ENCODE measurements at places on chromosomes 12 and 14.

- DNase-seq, result no peak
Measured at GRCh38 chr12:109476807-109477184, 304 bp downstream of the KCTD10 start.

DNA sequence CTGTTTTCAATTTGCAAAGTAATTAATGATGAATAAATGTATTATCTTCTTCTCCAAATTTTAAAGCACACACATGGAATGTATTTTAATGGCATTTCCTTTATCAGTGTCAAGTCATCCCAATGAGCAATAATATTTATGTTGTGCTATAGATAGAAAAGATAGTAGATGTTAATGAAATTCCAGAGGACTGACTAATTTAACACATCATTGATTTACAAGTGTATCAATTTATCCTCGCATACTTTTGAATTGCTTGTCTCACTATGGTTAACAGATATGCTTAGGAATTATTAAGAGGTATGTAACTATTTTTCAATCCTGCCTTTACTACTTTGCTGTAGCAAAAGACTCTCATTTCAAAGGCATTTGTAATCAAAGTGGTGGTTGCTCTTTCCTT lies 842.9 kb downstream of the SLC6A15 start:
- no peak for DNase-seq

GRCh38 chr12:46650688-46651087 lies 175.1 kb downstream of the SLC38A4 start:
- no peak for DNase-seq

GRCh38 chr14:68766299-68767247 lies 26.3 kb downstream of the ZFP36L1 start:
- DNase-seq, result no peak

DNA sequence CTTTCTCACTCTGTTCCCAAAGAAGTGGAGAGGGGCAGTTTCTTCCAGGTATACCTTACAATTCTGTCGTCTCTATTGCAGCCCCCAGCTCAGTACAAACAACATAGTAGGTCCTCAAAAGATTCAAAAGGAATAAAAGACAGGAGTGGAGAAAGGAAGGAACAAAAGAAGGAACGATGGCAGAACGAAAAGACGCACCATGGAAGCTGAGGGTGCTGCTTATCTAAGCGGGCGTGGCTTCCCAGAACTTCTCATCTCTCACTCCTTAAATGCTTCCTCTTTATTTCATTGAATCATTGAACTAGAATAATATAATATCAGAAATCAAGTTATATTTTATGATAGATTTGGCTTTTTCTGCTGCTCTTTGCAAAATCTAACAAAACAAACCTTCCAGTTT lies 13.7 kb upstream of the LTA4H start:
- no peak for DNase-seq

- DNase-seq, result peak; percentile 94
Measured at GRCh38 chr14:75542588-75543091, 20.4 kb downstream of the BATF start.

DNA sequence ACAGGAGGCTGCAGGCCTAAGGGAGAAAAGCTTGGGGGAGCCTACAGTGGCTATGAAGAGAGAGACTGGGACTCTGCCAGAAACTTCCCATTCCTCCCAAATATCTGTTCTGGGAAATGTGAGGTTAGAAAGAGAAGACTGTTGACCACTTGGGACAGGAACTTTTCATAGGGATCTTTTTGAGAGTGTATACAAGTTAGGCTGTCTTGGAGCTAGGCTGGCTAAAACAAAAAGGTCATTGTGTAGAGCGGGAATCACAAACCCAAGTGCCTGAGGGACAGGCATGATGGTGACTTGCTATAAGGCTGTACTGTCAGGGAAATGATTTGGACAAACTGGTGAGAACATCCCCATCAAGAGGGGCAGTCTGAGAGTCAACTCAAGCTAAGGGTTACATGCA lies 175.1 kb downstream of the GRIP1 start:
- DNase-seq, result no peak

- DNase-seq, result no peak
Measured at GRCh38 chr14:33569821-33570687, 380.8 kb downstream of the EGLN3 start.

DNA sequence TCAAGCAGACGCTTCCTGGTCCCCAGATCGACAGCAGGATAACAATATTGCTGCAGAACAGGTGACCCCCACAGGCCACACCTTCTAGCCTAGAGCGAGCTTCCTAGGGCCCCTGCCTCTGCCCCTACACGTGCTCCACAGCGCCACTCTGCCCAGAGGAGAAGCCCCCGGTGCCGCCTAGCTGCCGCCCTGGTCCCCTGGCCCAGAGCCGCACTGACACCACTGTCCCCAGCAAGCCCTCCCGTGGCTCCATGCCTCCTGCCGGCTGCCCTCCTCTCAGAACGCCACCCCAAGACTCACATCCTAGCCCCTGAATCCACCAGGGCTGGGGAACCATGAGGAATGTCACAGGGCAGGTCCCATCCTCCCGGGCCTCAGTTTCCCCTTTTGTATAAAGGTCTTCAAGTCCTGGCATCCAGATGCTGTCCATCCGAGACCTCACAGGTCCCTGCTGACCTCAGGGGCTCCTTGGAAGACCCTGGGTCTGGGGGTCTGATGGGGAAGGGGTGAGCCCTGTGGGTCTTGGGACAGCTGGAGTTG lies 31.0 kb downstream of the JAG2 start:
- no peak for DNase-seq

DNA sequence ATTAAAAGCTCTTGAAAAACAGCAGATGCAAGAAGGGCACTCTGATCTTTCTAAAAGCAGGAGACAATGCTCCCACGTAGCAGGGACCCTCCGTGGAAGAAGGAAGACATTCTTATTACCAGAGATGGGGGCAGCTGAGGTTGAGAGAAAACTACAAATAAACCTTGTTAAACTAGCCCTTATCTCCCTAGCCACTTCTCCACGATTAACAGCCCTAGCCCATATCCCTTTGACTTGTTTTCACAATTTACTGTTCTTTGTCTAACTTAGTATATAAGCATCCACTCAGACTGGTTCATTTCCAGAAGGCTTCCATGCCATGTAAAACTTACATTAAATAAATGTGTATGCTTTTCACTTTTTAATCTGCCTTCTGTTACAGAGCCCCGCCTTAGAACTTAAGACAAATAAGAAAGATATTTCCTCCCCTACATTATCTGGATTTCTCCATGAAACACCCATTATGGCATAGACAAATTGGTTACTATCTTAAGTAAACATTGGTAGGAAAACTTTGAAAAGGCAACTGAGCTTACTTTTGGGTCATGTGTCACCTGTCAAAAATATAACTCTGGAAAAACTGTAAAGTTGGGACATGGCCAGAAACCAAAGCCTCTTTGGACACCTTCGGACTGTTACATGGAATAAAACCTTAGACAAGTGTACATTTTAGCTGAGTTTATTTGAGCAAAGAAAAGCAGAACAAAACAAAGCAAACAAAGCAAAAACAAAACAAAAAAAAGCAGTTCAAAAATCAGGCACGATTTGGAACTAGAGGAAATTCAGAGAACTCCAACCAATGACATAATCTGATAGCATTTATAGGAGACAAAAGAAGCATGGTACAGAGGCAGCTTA lies 4.9 kb upstream of the RNASE1 start:
- no peak for DNase-seq

DNA sequence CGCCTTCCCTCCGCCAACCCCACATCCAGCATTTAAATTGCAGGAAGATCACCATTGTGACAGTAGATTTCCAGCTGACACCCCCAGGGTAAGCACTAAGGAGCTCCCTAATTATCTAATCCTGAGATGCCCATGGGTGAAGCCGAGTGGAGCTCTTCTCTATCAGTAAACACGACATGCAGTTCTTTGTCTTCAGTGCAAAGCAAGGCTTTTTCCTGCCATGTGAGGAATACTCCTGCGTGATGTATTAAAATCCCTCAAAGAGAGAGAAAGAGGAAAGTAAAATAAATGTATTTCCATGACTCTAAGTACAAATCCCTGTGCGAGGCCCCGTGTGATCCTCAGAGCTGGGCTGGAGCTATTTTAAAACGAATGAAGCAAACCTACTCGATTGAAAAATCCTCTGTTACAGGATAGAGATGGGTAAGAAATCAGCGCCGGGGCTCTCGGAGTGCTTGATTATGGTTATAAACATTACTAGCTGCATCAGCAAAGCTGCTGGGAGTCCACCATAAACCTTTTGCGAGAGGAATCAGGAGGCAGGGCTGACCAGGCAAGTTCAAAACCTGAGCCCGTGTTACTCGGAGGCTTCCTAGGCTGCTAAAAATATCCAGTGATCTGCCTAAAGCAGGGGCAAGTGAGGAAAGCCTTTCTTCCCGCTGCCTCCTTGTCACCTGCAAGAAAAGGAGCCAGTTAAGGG lies 61.5 kb downstream of the MAP1LC3B2 start:
- no peak for DNase-seq

DNA sequence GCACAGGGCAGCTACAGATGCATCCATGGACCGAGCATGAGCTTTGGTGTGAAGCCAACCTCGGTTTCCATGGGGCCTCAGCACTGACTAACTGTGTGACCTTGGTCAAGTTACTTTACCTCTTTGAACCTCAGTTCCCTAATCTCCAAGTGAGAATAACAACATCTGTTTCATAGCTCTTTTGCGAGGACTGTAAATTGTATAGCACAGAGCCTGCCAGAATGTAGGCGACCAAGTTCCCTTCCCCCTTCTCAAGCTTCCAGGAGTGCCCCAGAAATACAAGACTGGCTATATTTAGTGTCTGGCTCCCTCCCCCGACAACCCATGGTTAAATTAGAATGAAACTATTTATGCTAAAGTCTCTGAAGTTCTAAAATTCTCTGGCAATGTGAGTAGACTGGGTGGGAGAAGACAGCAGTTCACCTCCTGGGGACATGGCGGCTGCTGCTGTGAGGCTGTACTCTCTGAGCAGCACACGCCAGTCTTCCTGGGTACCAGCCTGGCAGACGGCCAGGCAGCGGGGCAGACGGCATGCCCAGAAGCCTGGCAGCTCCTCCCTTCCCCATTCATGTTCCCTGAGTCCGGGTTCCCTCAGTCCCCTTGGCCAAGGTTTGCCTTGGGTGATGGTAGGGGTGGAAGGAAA lies 22.0 kb upstream of the TMED10 start:
- DNase-seq, result no peak

DNA sequence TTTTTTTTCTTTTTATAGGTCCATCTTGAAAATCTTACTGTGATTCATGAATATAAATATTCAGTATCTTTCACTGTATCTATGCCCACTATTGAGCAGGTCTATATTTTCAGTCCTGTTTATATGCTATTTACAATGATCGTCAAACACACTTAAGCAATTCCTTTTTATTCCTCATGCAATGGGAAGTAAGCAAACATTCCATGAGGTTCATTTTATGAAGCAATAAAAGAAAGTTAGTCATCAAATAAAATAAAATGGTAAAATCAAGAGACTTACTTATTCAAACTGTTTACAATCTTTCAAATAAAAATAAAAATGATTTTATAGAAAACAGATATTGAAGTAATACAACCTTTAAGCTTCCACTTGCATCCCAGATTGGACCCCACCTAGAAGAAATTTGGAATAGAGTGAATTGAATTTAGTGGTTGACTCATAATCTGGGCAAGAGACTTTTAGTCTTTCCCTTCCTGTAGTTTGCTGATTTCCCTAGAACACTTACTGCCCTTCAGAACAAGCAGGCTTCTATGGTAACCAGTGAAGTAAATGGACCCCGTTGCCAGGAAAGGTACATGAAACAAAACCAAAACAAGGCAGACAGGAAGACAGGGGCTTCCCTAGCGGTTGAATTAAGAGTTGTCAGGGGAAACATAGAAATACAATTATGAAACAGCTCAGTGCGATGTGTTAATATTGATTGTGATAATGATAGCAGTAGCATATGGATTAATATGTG lies 241.0 kb upstream of the ATP2B1 start:
- peak; percentile 89 for DNase-seq

- DNase-seq, result peak; percentile 75
Measured at GRCh38 chr12:51980051-51980808, 26.5 kb upstream of the TAMALIN start.

DNA sequence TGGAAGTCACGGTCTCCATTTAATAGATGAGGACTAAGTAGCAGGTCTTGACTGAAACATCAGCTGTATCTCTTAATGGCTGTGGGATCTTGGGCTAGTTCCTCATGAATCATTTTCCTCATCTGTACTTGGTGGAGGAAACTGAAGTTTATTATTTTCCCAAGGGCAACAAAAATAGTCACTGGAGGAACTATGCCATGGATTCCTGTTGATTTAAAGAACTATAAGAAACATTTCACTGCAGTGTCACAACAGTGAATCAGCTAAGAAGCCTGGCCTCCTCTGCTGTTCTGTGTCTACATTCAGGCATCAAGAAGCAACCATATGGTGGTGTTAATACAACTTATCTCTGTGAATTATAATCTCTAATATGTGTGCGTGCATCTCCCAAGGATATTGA lies 200.5 kb downstream of the STXBP6 start:
- no peak for DNase-seq

- DNase-seq, result no peak
Measured at GRCh38 chr14:71551291-71551950, 380.8 kb upstream of the RGS6 start.

- no peak for DNase-seq
Measured at GRCh38 chr14:89549381-89550125, 132.5 kb upstream of the FOXN3 start.

GRCh38 chr14:95337041-95337595 lies 17.4 kb upstream of the CLMN start:
- DNase-seq, result no peak

GRCh38 chr12:131415781-131416180 lies 295.1 kb upstream of the SFSWAP start:
- peak; percentile 9 for DNase-seq

DNA sequence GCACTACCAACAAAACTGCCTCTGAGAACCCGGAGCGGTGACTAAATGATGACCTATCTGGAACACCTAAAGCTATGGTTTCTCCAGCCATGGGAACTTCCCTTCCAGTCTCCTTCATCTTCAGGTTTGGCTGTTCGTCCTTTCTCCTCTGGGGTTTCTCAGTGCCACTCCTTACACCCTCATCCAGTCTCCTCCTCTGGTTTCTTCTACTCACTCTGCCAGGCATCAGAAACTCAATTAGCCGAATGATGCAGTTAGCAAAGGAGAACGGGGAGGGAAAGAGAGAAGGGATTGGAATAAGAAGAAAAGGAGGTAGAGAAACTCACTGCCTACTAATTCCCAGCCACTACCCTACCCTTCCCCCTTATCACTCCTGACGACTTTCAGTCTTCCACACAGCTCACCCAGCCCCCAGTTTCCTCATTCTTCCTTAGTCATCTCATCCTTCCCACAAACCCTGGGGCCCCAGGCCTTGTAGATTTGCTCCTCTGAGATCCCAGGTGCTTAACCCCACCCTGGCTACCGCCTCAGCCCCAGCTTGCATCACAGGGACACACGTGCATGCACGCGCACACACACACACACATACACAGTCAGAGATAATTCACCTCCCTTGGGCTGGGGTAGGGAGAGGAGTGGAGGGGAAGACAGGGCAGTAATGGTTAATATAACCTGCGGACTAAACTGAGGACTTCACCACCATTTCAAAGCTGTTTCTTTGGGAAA lies 13.0 kb downstream of the FGD6 start:
- DNase-seq, result no peak

DNA sequence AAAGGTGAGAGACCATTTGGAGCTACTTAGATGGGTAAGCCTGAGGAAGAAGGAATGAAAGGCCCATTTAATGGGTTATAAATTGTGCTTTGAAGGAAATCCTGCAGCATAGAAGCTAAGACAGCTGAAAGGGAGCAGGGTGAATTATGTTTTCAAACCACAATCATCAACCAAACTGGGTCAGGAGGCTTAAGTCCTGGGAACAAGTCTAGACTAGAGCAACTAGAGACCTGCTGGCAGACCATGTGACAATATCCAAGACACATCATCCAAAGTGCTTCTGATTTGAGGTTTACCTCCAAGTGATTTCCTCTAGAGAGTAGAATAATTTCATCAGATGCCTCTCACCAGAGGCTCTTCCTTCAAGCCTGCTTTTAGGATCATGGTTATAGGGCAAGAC lies 53.7 kb downstream of the MAP3K9 start:
- no peak for DNase-seq

Data from activated CD4-positive, alpha-beta T cell treated with anti-CD3 and anti-CD28 coated beads, Interleukin-2, amount 50 U/mL, for 16 hours (primary cell).